ENCODE measurements at places on chromosomes 2 and 18. TPM values are rescaled to one million over a fixed set of nuclear protein-coding genes. Genes with fewer than 3 reads are reported as not detected.

The ANKAR gene
- 2.1 TPM for polyA plus RNA-seq

DNA sequence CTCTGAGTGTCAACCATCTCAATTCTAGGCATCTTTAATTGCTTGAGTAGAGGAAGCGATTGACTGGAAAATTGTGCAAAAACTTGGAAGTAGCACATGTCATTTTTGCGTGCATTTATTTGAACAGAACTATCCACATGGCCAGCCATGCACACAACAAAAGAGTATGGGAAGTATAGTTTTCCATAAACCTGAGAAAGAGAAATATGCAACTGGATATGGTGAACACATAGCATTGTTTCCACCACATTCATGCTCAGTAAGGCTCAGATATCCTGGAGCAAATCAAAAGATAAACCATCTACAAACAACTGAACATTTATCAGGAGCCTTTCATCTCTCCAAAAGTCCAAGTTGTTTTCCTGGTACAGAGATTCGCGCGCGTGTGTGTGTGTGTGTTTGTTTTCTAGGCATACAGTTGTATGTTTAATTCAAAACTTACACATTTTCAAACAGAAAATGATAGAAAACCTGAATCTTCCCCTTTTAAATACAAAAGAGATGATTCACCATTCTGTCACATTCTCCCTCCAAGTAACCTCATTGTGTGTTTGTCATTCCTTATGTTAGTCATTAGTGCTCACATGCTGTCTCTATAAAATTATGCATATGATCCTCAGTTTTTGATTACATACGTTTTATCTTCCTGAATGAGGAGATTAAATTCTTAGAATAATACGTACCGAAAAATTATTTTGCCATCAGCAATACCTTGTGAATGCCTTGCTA, 780.4 kb upstream of the NRXN1 start:
- DNase-seq: no peak

DNA sequence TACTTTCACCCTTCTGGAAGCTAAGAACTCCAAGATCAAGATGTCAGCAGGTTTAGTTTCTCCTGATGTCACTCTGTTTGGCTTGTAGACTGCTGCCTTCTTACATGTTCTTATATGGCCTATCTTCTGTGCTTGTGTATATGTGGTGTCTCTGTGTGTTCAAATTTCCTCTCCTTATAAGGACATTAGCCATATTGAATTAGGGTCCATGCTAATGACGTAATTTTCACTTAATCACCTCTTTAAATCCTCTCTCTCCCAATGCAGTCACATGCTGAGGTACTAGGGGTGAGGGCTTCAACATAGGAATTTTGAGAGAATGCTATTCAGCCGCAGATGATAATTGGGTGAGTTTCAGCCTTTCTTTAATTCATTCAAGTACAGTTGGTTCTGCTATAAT, 458.3 kb upstream of the SYT4 start:
- no peak for DNase-seq

GRCh38 chr2:180231015-180231414, 223.9 kb upstream of the CWC22 start:
- DNase-seq: no peak

DNA sequence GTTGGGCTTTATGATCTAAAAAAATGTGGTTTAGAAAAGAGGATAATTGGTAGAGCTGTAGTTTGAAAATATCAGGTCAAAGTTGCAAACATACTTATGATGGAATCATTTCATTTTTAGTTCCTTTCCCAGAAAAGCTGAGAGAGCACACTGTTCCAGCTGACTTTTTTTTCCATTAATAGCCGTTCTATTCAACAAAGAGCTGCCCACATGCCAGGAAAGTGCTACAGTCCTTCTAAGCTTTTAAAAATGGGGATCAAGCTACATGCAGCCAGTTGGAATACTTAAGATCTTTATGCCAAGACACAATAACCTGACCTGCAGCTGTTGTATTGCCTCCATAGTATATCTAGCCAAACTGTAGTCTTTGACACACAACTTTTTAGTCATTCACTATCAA, 111.5 kb downstream of the GALNT3 start:
- DNase-seq: no peak

DNA sequence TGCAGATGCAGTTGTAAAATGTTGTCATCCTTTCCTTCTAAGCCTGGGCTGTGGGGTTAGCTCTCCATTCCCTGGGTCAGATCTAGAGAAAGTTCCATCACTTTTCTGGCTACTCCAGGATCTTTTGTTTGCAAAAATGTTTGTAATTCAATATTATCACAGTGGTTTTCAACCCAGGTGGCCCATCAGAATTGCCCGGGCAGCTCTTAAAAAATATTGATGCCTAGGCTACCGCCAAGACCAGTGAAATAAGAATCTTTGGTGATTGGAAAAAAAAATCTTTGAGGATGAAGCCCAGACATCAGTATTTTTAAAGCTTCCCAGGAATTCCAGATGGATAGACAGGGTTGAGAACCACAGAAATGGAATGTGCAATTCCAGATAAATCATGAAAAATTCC, 232.5 kb upstream of the SPRED2 start:
- no peak for DNase-seq

GRCh38 chr2:72139471-72139873, 8.2 kb downstream of the CYP26B1 start:
- DNase-seq: peak; percentile 15

The EFR3B gene
- 1.5 TPM for polyA plus RNA-seq

- peak; percentile 31 for DNase-seq
These were observed 31.3 kb downstream of the KIAA2012 start for GRCh38 chr2:202104286-202104870.

DNA sequence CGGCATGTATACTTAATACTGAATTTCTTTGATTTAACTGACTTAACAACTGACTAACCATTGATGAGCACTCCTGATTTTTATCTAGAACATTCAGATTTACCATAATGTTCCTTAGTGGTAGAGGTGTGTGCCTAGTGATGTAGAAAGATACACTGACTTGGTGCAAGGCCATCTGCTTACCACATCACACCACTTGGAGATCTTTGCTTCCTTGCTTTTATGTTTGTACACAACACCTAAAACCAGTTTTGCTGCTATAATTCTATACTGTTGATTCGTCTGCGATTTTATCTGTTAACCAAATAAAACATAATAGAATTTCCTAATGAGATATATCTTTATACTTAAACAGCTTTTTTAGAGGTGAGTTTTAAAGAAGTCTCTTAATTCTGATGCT, 3.9 kb upstream of the FARP2 start:
- DNase-seq: no peak

DNA sequence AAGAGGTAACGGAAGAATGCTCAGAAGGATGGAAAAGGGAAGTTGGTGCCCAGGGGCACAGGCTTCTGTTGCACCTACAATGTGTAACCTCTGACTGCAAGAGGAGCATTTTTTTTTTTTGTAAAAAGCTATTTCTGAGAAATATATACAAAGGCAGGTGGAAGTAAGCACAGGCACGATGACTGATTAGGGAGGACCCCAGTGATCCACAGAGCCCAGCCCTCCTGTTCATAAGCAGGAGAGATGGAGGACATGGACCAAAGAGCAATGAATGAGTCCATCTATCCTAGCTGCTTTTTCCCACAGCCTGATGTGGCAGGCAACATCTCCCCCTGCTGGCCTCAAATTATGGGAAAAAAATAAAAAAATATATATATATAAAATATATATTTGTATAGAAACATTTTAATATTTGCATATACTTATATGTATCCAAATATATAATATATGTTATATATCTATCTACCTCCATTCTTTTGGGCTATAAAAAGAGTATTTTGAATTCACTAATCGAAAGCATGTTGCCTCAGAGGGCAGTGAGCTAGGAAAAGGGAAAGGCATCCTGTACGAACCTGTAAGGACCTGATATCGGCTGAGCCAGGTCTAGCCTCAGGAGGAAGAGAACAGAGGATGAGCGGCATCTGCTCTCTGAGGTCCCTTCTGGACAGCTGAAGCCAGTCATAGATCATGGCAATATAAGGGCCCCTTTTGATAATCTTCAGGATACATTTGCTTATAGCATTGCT, 166.0 kb upstream of the STK17B start:
- DNase-seq: peak; percentile 54

The CIB4 gene
- polyA plus RNA-seq: not detected
